ENCODE measurements at places on chromosomes 7 and 10. TPM values are rescaled to one million over a fixed set of nuclear protein-coding genes. Genes with fewer than 3 reads are reported as not detected.

TMEM229A gene
- total RNA-seq: not detected

SSBP1 gene
- 86.5 TPM for total RNA-seq

GDF2 gene
- not detected for total RNA-seq

TES gene
- 62.0 TPM for total RNA-seq

HMX3 gene
- not detected for total RNA-seq

OGDH gene
- total RNA-seq: 79.6 TPM

PRLHR gene
- total RNA-seq: not detected

STAG3 gene
- 1.6 TPM for total RNA-seq

LIPF gene
- 0.29 TPM for total RNA-seq

CTAGE8 gene
- total RNA-seq: not detected

MUC3A gene
- not detected for total RNA-seq

NOS3 gene
- total RNA-seq: 2.0 TPM

PDE1C gene
- total RNA-seq: 0.50 TPM

TMEM26 gene
- total RNA-seq: 2.8 TPM

ARHGAP21 gene
- total RNA-seq: 184 TPM

CDNF gene
- 3.1 TPM for total RNA-seq

GRM3 gene
- not detected for total RNA-seq

SPDYE1 gene
- total RNA-seq: not detected

PHKG1 gene
- 0.99 TPM for total RNA-seq

NCF1 gene
- not detected for total RNA-seq

ACBD7 gene
- total RNA-seq: 0.99 TPM

VGF gene
- 0.87 TPM for total RNA-seq

METTL2B gene
- total RNA-seq: 39.6 TPM

NUTM2B gene
- 1.2 TPM for total RNA-seq

RHOBTB1 gene
- 16.0 TPM for total RNA-seq

TUBAL3 gene
- not detected for total RNA-seq

COBL gene
- total RNA-seq: under 0.01 TPM

PLOD3 gene
- total RNA-seq: 99.5 TPM

HYCC1 gene
- 163 TPM for total RNA-seq

OR9A2 gene
- not detected for total RNA-seq

PRDX3 gene
- total RNA-seq: 191 TPM

DNAJB9 gene
- 10.8 TPM for total RNA-seq

TEX47 gene
- total RNA-seq: not detected

SERPINE1 gene
- 260 TPM for total RNA-seq

ACTR3C gene
- total RNA-seq: under 0.01 TPM

NUP42 gene
- 19.8 TPM for total RNA-seq

GDF10 gene
- total RNA-seq: 44.9 TPM

SFRP5 gene
- not detected for total RNA-seq

LIPN gene
- total RNA-seq: not detected

NOM1 gene
- 11.6 TPM for total RNA-seq

FXYD4 gene
- total RNA-seq: not detected

CTAGE6 gene
- total RNA-seq: 0.66 TPM

TMEM273 gene
- total RNA-seq: not detected

CALN1 gene
- total RNA-seq: not detected

GIMAP4 gene
- 2.0 TPM for total RNA-seq

CRCP gene
- 31.1 TPM for total RNA-seq

FMC1 gene
- total RNA-seq: 8.8 TPM

SPDYE16 gene
- 0.33 TPM for total RNA-seq

CLIP2 gene
- 120 TPM for total RNA-seq

CCZ1 gene
- total RNA-seq: 51.3 TPM

KEL gene
- not detected for total RNA-seq

SPAM1 gene
- total RNA-seq: not detected

NEUROG3 gene
- total RNA-seq: not detected

All from smooth muscle cell of trachea (primary cell).